ENCODE measurements at places on chromosomes 1 and 21.

- DNase-seq: no peak
Measured at GRCh38 chr21:43719748-43720538, 1.0 kb downstream of the PDXK start.

DNA sequence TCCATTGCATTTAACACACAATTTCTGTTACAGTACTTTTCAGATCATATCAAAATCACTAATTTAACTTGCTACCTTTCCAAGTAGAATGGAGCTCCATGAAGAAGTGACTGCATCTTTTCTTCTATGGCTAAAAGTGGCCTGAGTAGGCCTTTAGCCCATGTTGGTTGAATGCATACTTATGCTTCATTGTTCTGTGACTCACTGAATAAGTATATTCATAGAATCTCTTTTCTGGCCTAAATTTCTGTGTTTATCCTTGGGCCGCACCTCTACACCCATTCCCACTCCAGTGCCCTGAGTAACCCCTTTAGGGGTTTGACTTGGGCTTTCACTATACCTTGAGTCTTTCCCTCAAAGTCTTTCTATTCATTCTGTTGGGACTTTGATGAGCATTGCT is 42.1 kb upstream of the ARHGAP29 start:
- no peak for DNase-seq

GRCh38 chr1:220786337-220787068 is at the start of gene MTARC1:
Gene MTARC1 (plus strand): TSS chr1:220786913. CDS start chr1:220786945, 32 bp downstream.
- peak; percentile 57 for DNase-seq

DNA sequence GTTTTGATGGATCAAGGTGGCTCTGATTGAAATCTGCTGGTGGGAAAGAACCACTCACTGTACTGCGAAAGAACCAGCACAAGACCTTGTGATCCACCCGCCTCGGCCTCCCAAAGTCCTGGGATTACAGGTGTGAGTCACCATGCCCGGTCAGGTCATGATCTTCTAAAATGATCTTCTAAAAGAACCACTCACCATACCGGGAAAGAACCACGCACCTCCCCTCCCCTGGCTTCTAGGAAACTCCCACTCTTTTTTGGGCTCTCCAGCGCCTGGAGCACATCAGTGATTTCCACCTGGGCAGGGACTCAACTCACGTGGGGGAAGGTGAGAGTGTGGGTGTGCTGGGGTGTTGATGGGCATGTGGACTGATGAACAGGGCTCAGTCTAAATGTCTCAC is 7.9 kb upstream of the RAB7B start:
- no peak for DNase-seq

DNA sequence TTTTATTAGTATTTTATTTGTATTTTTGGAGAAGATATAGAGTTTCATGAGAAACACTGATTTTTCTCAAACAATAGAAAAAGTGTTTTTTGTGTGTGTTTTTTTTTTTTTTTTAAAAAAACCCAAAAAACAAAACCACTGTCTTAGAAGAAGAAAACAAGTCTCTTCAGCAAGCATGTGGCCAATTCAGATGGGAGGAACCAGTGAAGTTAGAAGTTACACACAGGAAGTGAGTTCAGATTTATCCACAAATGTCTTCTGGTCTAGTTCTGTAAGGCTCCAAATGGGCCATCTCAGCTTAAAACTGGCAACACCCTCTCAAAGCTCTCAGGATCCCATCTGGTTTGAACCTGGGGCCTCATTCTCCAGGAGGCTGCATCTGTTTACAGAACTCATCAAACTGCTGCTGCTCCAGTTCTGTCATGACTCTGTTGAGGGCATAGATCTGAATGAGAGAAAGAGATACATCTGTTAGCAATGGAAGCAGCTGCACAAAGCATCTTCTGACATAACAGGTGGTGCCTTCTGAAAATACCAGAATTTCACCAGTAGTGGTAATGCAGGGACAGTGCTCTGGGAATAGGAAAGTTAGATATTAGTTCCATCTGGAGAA is 9.8 kb upstream of the ERMAP start:
- DNase-seq: no peak

DNA sequence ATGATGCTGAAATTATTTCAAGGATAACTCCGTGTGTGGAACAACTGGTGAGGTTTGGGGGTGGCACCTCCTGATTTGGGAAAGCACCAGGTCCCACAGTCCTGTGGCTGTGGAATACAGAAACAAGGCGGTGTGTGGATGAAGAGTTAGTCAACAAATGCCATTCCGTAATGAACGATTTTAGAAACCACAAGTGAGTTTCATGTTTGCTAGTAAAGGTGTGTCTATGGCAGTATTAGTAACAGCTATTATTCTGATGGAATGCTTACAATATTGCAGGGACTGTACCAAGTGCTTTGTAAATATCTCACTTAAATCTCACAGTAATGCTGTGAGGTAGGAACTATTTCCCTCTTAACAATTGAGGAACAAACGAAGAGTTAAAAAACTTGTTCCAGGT is 53.8 kb downstream of the B3GALNT2 start:
- no peak for DNase-seq

DNA sequence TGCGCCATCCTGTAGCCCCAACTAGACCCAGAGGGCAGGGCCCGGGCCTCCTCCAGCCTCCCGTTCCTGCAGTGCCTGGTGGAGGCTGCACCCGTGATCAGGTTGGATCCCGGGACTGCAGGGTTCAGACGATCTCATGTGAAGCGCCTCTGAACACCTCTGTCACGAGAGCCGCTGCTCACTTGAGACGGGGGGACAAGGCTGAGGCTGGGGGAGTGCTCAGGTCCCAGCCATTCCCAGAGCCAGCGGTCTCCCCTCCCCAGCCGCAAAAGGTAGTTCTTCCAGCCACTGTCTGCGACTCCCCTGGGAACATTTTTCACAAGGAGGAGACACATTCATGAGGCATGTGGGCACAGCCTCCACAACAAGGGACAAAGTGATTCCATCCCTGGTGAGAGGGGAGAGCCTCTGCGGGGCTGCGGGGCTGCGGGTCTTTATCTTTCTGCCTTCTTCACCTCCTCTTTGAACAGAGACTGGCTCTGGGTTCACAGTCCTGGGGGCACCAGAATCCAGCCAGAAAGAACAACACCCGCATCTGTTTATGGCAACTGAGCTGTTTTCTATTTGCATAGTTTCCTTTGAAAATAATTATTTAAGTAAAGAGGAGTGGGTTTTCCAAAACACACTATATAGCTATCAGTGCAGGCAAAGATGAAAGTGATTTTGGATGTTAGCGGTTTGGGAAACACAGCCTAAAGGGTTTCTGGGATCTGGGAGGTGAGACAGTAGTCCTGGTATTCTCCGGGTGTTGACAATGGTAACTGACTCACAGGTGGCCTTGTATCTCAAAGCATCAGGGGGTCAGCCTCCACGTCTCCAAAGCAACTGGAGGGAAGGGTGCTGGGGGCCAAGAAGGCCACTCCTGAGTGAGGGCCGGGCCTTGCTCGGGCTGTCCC is 13.0 kb upstream of the LDLRAP1 start:
- no peak for DNase-seq

DNA sequence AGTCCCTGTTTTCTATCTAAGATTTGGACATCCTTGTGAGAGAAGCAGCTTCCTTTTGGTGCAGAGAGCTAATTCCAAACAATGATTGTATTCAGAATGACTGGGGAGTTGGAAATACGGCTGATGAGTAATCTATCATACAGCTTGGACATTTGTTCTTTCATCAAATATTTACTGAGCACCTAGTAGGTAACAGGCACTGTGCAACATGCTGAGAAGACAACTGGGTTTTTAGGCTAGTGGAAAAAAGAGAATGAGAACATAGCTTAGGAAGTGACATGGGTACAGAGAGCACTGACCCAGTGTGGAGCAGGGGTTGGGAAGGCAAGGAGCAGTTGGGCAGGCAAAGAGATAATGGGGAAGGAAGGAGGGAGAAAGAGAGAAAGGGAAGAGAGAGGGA is 87.5 kb downstream of the TBX19 start:
- DNase-seq: no peak

- DNase-seq: no peak
Measured at GRCh38 chr1:8332806-8333205, 14.9 kb downstream of the SLC45A1 start.

Data from SW480 (cell line).